ENCODE measurements at places on chromosomes 16 and 17.

DNA sequence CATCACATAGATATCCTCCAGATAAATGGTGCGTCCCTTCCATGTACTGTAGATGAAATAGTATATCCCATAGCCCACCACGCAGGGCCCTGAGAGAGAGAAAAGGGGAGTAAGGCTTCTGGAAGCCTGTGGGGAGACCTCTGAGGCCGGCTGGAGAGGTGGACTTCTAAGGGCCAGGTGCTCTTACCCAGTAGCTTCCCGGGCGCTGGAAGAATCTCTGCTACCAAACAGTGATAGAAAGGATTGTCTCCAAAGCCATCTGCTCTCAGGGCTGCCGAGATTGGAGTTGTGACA is 718 bp downstream of the SAT2 start:
- no peak for DNase-seq

DNA sequence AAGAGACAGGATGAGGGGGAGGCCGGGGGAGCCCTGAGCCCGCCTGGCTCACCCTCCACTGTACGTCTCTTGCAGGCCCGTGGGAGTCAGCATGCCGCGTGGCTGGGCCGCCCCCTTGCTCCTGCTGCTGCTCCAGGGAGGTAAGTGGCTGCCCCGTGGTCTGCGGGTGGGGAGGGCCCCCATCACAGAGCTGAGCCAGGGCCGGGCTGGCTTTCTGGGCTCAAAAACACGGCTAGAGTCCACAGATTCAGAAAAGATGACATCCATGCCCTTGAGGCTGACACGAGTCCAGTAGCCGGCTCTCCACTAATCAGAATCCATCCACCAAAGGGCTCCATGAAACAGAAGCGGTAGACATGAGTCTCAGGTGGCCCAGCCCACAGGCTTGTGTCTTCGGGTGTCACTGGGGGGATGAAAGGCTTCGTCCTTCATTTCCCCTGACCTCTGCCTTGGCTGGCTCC is 28.0 kb downstream of the IL21R start:
- DNase-seq: peak; percentile 13

GRCh38 chr16:21950782-21951521 is 2.2 kb upstream of the UQCRC2 start:
- peak; percentile 12 for DNase-seq

DNA sequence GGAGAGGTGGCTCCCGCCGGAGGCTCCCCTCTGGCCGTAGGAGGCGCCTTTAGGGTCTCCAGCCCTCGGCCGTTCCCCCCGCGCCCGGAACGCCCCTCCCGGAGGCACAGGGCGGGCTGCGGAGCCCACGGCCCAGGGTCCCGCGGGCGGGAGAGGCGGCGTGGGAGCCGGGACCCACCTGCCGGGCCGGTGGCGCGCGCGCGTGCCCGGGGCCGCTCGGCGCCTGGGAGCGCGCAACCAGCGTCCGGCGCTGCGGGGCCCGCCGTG is at the start of gene MIF4GD:
Gene MIF4GD, minus strand, starts transcription at position 266 of the 267 bp plus-strand sequence. CDS start 1,036 bp downstream, outside the sequence.
- DNase-seq: no peak

DNA sequence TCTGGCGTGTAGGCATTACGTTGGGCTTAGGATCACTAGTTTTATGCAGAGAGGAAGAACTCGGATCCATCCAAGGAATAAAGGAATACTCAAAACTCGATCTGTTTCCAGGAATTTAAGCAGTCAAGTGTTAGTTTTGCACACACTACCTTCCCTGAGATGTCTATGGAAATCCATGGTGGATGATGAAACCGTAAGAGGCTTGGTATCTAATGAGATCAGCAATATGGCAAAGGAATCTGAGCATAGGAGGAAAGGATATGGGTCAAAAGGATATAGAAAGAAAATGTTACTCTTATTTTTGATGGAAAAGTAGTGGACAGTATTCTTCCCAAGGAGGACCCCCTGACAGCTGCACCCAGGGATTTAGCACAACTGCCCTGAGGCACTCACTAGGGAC is 59.6 kb downstream of the SMG6 start:
- no peak for DNase-seq

DNA sequence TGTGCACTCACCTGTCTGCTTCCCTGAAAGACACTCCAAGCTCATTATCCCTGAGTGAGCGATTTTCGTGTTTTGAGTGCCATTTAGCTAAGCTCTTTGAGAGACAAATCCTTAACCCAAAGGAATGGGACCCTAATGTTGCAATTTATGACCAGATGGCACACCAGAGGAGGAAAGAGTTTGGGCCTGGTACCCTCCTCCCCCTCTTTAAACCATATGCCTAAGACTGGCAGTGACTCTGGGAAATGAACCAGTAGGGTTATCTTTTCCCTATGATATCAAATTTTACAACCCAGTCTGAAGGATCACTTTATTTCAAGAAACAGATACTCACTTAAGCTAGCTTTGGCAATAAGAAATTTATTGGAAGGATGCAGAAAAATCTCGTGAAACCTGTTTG is 550.4 kb downstream of the TOX3 start:
- no peak for DNase-seq

- peak; percentile 62 for DNase-seq
These were observed 3.5 kb upstream of the ARMC5 start for GRCh38 chr16:31455601-31456314.

- no peak for DNase-seq
These were observed 7.4 kb upstream of the EEF2K start for GRCh38 chr16:22198547-22199293.

DNA sequence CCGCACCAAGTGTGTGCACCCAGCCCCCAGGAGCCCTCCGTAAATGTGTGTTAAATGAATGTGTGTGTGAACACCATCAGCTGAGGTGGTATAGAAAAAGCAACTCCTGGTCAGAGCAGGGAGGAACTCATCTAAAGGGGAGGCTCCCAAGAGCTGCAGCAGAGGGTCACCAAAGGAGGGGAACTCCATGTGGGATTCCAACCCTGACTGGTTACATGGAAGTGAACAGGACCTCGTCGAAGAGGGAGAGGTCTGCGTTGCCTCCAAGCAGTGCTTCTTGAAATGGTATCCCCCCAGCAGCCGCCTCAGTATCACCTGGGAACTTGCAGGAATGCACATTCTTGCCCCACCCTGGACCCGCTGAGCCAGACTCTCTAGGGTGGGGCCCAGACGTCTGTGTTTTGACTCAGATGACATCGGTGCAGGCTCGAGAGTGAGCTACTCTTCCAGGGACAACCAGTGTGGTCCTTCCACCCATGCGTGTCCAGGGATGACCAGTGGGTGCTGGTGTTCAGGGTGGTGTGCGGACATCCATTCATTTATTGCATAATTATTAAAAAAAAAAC is 30.8 kb downstream of the ADCY9 start:
- DNase-seq: no peak

DNA sequence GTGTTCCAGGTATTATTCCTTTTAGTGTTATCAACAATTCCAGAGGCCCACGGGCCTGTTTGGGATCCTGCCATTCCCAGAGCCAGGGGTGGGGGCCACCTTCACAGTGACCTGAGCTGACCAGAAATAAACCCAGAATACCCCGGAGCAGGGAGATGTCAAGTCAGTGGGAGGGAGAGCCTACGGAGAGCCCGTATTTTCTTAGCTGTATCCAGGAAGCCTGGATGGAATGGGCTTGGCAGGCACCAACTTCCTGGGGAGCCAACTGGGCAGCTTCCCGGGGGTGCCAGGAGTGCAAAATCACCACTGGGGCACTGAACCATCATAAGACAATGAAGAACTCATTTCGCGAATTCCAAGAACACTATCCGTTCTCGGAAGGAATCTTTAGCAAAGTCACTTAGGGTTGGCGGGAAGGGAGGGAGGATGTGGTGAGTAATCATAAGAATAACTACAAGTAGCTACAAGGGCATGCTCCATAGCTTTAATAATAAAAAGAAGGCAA is 13.2 kb upstream of the MRTFB start:
- no peak for DNase-seq

DNA sequence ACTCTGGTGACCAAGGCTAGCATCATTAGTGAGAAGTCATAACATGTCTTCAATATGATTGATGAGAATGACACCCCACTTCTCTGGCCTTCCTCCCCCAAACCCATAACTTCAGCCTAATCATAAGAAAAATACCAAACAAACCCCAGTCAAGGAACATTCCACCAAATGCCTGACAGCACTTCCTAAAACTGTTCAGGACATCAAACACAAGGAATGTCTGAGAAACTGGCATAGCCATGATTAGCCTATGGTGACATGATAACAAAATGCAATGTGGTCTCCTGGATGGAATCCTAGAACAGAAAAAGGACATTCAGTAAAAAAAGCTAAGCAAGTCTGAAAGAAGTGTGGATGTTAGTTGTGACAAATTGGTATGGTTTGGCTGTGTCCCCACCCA is 24.7 kb upstream of the TBX4 start:
- no peak for DNase-seq

- peak; percentile 12 for DNase-seq
These were observed 49.4 kb downstream of the MYH10 start for GRCh38 chr17:8580952-8581658.

- DNase-seq: peak; percentile 20
These were observed 30.0 kb downstream of the B9D1 start for GRCh38 chr17:19332371-19333131.

DNA sequence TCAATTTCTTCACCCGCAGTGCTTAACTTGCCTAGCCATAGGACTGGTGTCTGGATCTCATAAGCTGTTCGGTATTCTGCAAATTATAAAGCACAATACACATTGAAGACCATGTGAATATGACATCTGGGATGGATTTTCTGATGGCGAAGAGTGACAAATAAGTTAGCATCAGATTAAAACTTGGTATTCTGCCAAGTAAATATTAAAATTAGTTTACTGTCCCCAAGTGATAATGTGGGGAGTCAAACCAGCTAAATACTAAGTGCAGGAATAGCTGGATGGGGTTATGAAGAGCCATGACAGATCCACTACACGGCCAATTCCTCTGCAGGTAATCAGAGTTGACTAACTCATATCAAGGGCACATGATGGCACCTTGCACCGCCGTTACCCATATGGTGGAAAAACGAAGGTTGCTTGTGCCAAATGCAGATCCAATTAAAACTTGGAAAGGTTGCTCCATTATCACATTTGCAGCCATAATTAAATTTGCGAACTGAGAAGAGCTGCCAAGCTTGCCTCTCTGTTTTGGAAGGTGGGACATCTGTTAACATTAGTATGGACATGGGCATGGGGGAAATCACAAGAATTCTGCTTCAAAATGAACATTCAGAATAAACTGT is 114.9 kb upstream of the TOM1L1 start:
- DNase-seq: no peak

Data from activated CD4-positive, alpha-beta T cell treated with anti-CD3 and anti-CD28 coated beads for 48 hours (primary cell).